GM13976 (cell line): ENCODE measurements at places on chromosomes 6 and 20.
A peak's percentile ranks its signal among the peaks of the same experiment; 100 is the strongest.

- no peak for DNase-seq
These were observed 76.7 kb downstream of the PREP start for GRCh38 chr6:105326216-105326615.

GRCh38 chr6:81832304-81832703, 79.8 kb upstream of the TENT5A start:
- no peak for DNase-seq

- no peak for DNase-seq
These were observed 33.6 kb upstream of the RIPOR2 start for GRCh38 chr6:24969343-24969860.

DNA sequence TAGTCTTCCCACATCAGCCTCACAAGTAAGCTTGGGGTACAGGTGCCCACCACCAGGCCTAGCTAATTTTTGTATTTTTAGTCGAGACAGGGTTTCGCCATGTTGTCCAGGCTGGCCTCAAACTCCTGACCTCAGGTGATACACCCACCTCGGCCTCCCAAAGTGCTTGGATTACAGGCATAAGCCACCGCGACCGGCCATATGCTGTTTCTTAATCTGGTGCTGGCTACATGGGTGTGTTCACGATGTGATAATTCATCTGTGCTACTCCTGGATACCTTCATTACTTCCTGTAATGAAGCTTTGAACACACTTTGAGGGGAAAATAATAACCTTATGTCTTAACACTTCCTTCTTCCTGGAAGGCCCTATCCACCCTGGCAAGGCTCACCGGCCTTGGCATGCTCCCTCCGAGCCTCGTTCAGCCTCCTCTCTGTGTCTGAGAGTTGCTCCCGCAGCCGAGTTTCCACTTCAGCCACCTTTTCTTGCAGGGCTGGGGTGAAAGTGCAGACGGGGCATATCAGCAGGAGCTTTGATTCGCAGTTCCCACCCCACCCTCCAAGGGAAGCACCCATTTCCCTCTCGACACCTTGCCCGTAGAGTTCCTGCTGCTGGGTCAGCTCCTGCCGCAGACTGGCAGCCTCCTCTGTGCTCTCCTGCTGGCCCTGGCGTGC, 5.6 kb upstream of the PSORS1C2 start:
- DNase-seq: no peak

GRCh38 chr6:144335311-144335861, 50.3 kb downstream of the UTRN start:
- DNase-seq: no peak

GRCh38 chr6:79787626-79788025, 156.5 kb downstream of the SH3BGRL2 start:
- DNase-seq: no peak

GRCh38 chr6:34810017-34810882, 18.4 kb downstream of the BLTP3A start:
- DNase-seq: no peak

GRCh38 chr6:128521282-128521632, 858 bp upstream of the PTPRK start:
- no peak for DNase-seq

GRCh38 chr20:8132484-8133309, 631 bp downstream of the PLCB1 start:
- DNase-seq: peak; percentile 16

DNA sequence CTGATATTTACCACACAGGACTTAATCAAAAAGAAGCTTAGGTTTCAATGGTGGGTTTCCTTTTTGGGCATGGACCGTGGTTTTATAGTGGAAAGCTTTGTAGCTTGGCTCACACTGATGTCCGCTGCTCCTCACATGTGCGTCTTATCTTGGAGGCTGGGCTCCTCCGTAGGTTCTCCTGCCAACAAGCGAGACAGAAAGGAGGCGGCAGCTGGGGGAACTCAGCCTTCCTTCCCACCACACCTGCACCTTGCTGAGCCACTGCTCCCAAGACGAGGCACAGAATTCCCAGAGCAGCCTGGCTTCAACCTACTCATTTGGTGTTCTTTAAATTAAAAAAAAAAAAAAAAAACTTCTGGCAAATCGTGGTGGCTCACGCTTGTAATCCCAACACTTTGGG, 235.5 kb upstream of the QKI start:
- no peak for DNase-seq
